ENCODE measurements at places on chromosomes 2 and 18.

- DNase-seq: no peak
These were observed 335.0 kb upstream of the ID2 start for GRCh38 chr2:8346706-8347430.

DNA sequence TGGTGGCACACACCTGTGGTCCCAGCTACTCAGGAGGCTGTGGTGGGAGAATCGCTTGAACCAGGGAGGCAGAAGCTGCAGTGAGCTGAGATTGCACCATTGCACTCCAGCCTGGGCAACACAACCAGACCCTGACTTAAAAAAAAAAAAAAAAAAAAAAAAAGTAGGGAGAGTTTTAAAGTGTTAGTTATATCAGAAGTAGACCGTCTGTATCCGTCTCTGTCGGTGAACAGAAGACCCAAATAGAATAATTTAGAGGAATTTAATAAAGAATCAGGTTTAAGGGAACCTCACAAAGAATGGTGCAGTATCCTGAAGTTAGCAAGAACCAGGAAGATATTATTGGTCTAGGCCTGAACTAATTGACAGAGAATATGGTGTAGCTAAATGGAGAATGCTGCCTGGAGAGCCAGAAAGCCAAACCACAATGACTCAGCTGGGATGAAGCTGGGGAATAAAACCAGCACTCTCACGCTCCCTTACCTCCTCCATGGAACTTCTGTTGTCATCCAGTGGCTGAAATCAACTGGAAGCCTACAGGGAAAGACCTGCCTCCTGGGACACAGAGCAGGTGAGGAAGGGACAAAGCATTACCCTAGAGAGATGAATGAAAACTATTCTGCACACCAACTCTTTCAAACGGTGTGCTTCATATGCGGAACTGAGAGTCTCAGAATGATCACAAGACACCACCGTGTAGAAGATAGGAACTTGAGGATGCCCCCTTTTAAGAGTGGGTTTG lies 39.1 kb upstream of the PLEKHM3 start:
- DNase-seq: no peak

DNA sequence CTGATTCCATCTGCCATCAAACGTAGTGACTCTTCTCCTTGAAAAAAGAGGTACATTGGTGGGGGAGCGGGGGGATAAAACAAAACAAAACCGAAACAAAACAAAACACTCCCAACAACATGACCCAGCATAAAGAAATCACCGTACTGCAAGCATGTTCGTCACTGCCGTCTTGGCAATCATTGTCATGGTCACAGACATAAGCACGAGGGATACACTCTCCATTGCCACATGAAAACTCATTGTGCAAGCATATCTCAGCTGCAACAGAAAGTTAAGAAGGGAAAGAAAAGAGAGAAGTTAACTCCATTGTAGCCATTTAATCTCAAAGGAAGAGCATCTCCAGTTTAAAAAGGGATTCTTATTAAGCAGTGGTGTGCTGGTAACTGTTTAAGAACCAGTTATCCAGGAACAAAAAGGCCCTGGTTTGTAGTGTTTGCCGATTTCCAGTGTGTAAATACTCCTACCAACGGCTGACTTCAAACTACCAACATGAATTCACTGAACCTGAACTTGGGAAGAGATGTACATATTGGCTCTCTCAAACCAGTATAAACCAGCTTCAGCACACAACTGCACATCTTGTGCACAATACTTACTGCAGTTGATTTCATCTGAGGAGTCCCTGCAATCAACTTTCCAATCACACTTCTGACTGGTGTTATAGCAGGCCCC lies 68.2 kb downstream of the LRP2 start:
- DNase-seq: no peak

DNA sequence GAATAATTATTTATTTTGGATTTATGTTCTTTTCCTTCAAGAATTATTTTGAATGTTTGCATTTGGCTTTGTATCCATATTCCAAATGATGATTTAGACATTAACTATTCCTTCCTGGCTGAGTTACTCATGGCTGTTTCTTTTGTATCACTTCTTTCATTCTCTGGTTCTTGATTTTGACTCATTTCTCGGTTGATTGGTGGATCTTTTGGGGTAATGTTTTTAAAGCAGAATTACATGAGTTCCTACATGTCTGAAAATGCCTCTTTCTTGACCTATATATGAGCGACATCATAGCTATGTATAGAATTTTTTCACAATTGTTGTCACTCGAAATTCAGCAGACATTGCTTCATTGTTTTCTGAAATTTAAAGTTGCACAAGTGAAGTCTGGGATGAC lies 39.5 kb downstream of the CYP26B1 start:
- no peak for DNase-seq

DNA sequence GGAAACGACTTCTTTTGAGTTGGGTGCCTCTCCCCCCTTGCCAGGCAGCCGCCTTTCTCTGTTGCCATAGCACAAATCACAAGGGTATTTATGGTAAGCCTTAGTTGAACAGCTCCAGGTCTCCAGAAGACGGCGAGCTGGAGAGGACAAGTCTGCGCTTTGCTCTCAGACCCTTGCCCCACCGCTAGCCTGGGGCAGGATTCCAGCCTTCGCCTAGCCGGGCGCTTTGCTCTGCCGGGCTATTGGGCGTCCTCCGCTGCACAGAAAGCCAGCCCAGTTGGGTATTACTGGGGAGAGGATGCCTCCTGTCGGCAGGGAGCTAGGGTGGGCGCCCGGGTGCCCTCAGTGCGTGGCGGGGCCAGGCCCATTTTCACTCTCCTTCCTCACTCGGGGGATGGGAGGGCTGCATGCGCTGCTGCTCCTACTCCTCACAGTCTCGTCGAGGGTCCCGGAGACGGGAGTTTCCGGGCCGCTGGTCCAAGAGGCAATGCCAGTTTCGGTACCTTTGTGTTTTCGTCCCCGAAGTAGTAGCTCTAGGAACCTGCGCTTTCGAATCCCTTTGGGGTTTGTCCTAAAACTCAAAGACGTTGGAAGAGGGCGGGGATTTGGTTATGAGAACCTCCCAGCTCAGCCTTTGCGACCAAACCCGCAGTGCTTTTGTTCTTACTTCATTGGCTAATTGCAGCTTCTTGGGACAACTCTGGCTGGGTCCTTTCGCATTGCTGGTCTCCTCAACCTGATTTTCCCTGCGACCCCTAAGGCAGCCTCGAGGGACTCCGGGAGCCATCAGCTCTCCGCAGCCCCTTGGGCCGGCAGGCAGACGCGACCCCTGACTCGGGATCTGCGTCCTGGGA lies 3.6 kb upstream of the DLX2 start:
- peak; percentile 84 for DNase-seq

DNA sequence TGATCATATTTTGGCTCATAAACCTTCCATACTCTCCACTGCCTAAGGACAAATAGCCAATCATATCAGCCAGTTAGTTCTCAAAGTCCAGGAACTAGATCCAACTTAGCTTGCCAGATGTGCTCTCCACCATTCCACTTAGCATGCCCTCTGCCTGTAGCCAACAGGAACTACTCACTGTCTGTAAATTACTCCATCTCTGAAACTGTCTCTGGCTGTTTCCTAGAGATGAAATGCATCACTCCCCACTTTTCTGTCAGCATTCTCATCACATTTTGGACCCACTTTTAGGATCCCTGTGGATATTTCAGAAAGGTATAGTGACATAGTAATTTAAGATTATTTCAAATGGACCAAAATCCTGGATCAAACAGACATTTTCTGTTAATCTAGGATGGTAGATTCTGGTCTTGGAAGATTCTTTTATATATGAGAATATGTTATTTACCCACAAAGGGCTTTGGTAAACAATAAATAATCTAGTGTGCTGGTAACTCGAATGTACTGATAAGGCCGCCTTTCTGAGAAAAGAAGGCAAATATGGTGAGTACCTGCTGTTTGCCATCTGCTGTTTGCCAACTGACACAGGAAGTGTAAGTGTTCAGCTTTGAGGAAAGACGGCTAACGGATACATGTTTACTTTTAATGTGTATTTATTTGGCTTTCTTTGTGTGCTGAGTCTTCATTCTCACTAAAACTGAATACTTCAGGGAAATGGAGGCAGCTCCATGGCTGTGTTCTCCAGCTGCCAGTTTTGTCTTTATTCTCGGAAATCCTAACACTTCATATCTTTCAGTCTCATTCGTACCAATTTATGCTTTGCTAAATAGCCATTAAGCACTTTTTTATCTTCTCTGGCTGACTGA lies 79.5 kb downstream of the EVA1A start:
- no peak for DNase-seq

GRCh38 chr2:24365826-24366225 lies 5.5 kb upstream of the ITSN2 start:
- DNase-seq: no peak

DNA sequence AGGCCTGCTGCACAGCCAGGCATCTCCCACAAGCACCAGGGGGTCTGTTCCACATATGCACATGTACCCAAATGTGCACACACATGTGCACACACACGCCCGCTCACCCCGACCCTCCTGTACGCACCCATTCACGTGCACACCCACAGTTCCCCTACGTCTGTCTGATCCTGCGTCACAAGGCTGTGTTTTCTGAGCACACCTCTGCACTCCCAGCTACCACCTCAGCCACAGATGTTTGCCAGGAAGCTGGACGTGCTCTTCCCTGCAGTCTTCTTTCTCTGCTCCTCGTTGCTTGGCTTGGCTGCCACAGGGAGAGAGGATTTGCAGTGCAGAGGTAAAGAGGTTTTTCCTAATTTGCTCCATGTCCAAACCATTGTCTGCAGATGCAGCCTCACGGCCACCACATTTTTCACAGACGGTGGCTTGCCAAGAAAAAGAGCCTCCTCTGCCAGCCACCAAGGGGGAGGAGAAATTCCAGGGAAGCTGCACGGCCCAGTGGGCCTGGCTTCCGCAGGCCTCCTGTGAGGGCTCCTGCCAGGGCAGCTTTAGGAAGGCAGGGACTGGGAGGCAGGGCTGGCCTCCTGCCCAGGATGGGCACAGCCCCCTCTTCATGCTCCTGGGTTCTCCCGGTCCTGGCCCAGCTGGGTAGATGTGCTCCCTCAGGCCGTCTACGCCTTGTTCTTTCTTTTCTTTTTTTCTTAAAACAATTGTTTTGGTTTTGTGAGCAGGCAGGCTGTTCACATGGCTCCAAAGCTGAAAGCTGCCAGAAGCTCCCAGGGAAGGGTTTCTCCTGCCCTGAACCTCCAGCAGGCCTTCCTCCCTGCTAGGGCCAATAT lies 29.3 kb upstream of the HS6ST1 start:
- peak; percentile 70 for DNase-seq
